MM.1S (cell line): ENCODE measurements at places on chromosomes 5 and 9.
A peak's percentile ranks its signal among the peaks of the same experiment; 100 is the strongest.

DNA sequence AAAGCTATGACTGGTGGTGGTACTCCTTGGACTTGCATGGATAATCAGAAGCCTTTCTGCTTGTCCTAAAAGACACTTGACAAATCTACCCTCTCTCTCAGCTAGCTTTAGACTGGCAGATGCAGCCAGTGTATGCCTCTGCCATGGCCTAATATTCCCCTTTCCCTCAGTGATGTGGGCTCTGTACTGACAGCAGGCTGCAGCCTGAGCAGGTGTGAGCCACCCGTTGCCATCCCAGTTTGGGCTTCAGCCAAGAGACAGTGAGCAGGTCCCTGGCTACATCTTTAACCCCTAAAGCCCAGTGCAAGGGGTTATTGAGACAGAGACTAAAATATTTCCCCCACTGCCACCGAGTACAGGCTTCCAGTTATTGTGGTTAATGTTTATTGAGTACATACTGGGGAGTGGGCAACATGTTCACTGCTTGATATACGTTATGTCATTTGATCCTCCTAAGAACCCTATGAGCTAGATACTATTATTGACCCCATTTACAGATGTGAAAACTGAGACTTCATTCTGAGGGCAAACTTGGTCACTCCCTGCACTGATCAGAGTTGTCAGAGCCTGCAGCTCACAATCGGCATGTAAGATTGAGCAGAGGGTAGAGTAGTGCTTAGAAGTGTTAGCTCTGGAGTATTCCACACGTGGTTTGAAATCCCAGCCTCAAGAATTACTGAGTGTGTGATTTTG lies 254.2 kb downstream of the ARHGAP26 start:
- DNase-seq, result no peak

GRCh38 chr5:101024299-101024698 lies 121.2 kb upstream of the ST8SIA4 start:
- no peak for DNase-seq

DNA sequence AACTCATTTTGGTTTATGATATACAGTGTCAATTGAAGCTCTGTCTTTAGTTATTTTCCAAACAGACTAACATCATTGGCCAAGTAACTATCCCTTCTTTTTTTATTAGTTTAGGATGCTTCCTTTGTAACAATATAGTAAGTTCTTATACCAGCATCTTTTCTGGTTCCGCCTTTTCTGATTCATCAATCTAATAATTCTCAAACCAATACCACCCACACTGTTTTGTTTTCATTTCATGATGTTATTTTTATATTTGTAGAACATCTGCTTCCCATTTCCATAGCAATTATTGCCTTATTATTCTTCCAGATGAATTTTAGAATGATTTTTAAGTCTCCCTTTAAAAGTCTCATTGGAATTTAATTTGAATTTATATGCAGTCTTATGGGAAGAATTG lies 218.1 kb downstream of the RFK start:
- no peak for DNase-seq

- DNase-seq, result no peak
These were observed 1.9 kb downstream of the ABO start for GRCh38 chr9:133273098-133273497.

DNA sequence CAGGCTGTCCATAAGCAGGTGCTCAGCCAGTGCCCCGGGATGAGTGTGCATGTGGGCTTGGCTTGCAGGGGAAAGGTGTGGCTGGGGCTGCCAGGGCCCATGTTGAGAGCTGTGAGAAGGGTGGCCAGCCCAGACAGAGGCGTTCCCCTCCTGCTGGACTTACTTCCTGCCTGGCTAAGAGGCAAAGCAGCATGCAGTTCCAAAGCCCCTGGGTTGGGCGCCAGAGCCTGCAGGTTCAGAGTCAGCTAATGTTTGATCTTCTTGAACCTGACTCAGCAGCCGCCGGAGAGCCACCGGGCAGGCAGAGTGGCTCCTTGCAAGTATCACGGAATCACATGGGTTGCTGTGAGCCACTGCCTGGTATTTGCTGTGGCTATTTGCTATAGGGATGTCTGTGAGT lies 168.4 kb upstream of the MAP1B start:
- DNase-seq, result no peak

GRCh38 chr5:137092831-137093230 lies 406.3 kb downstream of the SPOCK1 start:
- no peak for DNase-seq

- DNase-seq, result peak; percentile 40
These were observed 16.4 kb upstream of the C5orf58 start for GRCh38 chr5:170216257-170216864.

DNA sequence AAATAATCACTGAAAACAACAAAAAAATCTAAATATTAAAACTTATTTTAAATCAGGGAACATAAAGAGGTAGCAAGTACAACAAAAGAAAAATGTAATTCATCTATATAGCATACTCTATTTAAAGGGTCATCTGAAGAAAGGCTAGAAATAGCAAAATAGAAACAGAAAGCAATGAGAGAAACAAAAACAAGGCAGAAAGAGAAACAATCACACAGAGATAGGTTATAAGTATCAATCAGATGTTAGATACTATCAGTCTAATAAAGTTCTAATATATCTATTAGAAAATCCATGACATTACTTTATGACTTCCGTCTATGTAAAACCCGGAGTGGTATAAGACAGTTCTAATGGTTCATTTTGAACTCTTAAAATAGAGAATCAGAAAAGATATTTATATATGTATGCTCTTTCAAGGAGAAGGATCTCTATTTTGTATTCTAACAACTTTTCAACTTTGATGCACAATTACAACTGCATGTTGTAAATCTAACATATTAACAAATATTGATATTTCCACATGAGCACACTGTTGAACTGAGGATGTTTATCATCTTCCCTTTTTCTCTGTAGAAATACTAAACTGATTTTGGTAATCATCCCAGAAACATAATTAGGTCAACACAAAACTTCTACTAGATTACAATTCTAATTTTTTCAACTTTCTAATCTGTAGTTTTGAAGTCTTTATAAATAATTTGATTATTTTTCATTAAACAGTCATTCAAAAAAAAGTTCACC lies 15.8 kb downstream of the RICTOR start:
- DNase-seq, result no peak

DNA sequence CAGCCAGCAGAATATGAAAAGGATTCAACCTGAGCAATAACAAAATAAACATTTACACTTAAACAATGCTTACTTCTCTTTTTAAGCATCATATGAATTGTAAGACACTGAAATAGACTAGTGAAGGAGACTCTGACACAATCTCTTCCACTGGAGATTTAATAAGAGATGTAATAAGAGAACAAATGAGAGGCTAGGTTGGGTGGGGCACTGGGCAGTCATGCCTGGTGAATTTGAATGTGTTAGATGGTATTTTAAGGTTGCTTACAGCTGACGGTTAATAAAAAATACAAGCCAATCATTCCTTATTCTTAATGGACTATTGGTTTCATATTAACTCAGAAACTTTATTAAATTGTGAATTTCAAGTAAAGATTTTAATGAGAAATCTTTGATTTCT lies 105.9 kb upstream of the TARS1 start:
- no peak for DNase-seq

GRCh38 chr9:95684516-95684915 lies 167.7 kb upstream of the PTCH1 start:
- DNase-seq, result no peak

GRCh38 chr5:135546101-135546500 lies 10.3 kb upstream of the NEUROG1 start:
- no peak for DNase-seq

GRCh38 chr5:5063533-5063953 lies 76.6 kb upstream of the ADAMTS16 start:
- no peak for DNase-seq

DNA sequence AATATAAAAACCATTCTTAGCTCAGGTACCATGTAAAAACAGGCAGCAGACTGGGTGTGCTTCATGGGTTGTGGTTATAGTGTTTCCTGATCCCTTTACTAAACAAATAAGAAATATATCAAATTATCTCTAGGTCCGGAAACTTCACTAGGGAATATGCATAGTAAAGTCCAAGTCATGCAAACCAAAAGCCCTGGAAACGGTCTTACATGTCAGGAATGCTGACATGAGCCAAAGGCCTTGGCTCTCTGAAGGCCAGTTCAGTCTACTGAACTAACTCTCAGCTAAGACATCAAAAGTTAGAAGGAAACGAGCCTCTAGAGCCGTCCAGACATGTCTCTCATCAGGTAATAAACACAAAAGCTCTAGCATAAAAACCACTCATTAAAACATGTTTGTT lies 778.9 kb upstream of the ZNF608 start:
- no peak for DNase-seq

- DNase-seq, result no peak
These were observed 331.2 kb downstream of the NR2F1-AS1 start for GRCh38 chr5:93249651-93250289.

DNA sequence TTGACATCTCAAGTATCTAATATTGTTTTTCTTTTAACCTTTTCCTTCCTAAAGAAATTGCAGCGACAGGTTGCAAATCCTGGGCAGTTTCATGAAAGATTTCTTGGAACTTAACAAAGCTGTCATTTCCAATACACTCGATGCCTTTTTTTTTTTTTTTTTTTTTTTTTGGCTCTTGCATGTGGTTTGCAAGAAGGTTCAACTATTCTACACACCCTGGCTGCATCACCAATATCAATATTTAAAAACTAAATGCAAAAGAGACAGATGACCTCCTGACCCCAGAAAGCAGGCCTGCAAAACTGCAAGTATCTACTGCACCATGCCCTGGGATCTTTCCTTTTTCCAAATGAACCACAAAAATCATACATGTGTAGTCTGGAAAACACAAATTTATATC lies 4.4 kb upstream of the NFIB start:
- no peak for DNase-seq

DNA sequence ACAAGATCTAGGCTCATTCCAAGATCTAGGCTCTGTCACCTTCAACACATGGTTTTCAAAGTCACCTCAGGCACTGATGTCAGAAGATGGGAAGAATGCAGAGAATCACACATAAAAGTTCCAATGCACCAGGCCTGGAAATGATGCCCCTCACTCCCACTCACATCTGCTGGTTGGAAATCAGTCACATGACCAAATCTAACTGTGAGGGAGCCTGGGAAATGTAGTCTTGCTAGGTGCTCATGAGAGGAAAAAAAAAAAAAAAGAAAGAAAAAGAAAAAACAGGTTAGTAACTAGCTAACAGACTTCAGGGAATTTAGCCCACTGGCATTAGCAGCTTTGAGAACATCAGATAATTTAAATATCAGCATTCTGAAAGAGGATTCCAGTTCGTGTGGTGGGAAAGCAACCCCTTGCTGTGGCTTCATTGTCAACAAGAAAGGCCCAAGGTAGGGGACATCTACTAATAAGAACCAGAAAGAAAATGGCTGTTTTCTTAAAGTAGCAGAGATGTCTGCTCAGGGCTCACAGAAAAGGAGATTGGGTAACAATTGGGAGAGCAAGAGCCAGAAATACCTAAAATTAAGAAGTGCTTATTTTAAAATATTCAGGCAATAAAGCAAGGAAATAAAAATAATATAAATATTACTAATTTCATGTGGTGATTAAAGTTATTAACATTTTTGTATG lies 614.3 kb downstream of the ACTL7B start:
- DNase-seq, result no peak

- no peak for DNase-seq
These were observed 59.1 kb upstream of the TMC1 start for GRCh38 chr9:72462340-72462739.

GRCh38 chr9:131817073-131817472 lies 77.2 kb upstream of the RAPGEF1 start:
- DNase-seq, result no peak

- DNase-seq, result no peak
These were observed 661.5 kb upstream of the NUDT12 start for GRCh38 chr5:104223885-104224773.

GRCh38 chr5:76617675-76618074 lies 5.5 kb downstream of the F2RL2 start:
- DNase-seq, result no peak

DNA sequence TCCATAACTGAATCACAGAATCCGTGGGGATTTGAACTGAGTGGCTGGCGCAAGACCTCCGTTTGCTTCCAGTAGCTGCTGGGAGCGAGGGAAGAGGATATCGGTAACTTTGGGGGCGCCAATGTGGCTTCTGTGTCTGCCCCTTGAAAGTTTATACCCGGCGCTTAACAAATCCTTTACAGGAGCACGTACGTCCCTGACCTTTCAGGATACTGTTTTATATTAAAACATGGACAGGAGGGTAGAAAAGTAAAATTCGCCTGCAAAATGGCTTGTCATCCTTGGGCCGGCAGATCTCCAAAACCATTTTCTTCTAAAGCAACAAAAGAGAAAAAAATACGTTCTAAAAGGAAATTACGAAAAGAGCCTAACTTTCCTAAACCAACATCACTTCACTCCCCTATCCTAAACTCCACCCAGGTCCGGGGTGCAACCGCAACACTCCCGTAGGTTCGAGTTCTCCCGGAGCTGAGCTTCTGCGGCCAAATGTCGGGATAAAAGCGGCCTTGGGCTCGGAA lies 656 bp upstream of the DMRT3 start:
- no peak for DNase-seq

- no peak for DNase-seq
These were observed 21.9 kb downstream of the PRRX2 start for GRCh38 chr9:129687391-129687790.

- no peak for DNase-seq
These were observed 124.9 kb downstream of the MRPS30 start for GRCh38 chr5:44933686-44934085.

GRCh38 chr5:80414113-80414512 lies 6.2 kb downstream of the ZFYVE16 start:
- no peak for DNase-seq

DNA sequence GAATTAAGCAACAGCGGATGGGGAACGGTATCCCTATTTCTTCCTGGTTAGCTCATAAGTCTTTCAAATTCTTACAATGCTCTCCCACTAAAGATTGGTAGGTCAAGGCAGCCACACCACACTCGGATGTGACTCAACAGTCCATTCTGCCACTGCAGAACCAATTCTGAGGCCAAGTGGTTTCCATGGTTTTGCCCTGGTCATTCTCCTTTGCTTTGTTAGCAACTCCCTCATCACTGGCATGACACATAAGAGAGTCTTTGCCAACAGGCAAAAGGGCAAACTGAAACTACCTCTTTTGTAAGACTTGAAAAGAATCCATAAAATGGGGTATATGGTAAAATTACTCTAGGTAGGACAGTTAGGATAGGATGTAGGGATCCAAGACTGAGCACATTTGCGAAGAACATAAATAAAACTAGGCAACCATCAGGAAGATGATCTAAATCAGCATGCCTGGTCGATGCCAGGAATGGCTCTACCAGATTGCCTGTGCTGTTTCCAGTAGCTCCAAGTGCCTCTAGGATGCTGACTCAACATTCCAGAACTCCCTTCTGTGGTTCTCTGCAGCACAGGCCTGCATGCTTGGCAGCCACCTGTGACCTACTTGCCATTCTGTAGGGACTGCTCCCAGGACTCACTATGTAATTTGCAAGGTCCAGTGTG lies 105.4 kb downstream of the DCP2 start:
- no peak for DNase-seq

GRCh38 chr9:19378164-19378563 lies 1.9 kb downstream of the RPS6 start:
- no peak for DNase-seq

- DNase-seq, result no peak
These were observed 66.8 kb downstream of the THBS4 start for GRCh38 chr5:80101993-80102392.

- DNase-seq, result no peak
These were observed 22.6 kb upstream of the CCDC192 start for GRCh38 chr5:127680595-127680994.
